ENCODE measurements at places on chromosomes 1 and 21.
A peak's percentile ranks its signal among the peaks of the same experiment; 100 is the strongest.

- no peak for DNase-seq
Observed at GRCh38 chr21:35106246-35106835, 57.2 kb upstream of the RUNX1 start.

DNA sequence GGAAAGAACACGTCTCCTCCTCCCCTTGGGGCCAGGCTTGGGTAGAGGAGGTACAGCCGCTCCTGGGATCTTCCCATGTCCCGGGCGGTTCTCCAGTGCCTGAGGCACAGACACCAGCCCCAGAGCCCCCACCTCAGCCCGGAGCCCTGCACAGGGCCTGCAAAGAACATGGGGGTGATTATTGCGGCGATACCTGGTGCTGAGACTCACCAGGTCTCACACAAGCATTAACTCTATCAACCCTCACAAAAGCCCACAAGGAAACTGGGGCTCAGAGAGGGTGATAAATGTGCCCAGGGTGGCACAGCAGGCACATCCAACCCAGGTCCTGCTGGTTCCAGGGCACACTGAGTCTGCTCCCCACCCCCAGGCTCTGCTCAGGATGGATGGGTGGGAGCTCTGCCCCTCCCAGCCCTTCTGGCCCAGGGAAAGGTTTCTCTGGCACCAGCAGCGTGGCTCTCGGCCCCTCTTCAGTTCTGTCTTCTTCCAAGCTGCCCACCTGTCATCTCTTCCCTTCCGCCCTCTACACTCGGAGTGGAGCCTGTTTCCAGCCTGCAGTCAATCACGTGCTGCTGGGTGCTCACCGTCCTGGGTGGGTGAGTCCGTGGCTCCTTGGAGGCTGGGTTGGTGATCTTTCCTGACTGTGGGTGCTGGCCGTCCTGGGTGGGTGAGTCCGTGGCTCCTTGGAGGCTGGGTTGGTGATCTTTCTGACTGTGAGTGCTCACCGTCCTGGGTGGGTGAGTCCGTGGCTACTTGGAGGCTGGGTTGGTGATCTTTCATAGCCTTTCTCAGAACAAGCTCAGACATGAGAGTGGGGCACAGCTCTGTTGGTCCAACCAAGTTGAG, 53.6 kb upstream of the AJAP1 start:
- DNase-seq: no peak

DNA sequence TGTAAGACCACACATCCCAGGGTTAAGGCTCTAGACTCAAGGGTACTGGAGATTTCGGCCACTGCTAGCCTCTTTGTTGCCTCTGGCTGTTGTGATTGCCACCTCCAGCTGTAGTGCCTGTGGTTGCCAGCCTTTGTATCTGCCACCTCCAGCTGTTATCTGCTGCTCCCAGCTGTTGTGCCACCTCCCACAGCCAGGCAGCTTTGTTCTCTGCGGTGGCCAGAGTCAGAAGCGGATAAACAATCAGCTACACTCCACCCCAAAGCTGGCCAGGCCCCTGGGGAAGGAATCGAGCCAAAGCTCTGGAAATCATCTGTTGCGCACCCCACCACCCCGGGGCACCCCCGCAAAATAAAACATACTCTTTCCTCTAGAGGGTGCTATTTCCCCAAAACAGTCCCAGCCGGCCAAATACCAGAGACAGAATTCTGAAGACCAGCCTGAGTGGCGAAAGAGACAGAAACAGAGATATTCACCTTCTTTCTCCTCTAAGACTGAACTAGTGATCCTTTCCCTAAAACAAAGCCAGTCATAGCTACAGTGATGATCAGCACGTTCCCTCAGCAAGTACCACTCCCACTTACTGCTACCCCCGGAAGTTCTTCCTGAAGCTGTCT, 14.8 kb upstream of the PIGM start:
- peak; percentile 54 for DNase-seq

GRCh38 chr1:110250749-110251148, 40.6 kb downstream of the KCNC4 start:
- no peak for DNase-seq

GRCh38 chr1:159882527-159882862, 17.5 kb downstream of the CFAP45 start:
- no peak for DNase-seq

- DNase-seq: no peak
Observed at GRCh38 chr1:228900886-228901392, 165.7 kb downstream of the RHOU start.

GRCh38 chr1:67264899-67265298, 42.8 kb upstream of the IL12RB2 start:
- no peak for DNase-seq

- DNase-seq: no peak
Observed at GRCh38 chr1:118110580-118110979, 74.4 kb downstream of the SPAG17 start.

GRCh38 chr1:225944387-225944786, 3.4 kb upstream of the LEFTY2 start:
- no peak for DNase-seq

- no peak for DNase-seq
Observed at GRCh38 chr1:7048395-7048794, 263.1 kb downstream of the CAMTA1 start.

GRCh38 chr1:159669338-159669737, 45.1 kb downstream of the CRP start:
- no peak for DNase-seq

- peak; percentile 53 for DNase-seq
Observed at GRCh38 chr1:156746728-156747631, 4.5 kb downstream of the HDGF start.

DNA sequence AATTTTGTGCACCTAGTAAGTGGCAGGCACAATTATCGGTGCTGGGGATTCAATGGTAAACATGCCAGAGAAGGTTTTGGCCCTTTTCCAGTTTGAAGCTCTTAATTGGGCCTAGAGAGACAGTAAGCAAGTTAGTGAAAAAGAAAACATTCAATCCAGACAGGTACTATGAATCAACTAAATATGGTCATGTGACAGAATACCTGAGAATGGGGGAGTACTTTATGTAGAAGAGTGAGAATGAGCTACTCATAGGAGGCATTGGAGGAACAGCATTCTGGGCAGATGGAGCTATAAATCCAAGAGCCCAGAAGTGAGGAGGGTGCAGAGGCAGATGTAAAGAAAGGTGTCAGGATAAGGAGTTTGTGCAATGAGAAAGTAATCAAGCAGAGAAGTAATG, 1017.9 kb downstream of the ADGRL2 start:
- DNase-seq: no peak

GRCh38 chr1:46671554-46671953, at the start of gene TEX38:
TEX38 (plus strand) TSS chr1:46671854; CDS start chr1:46671935, 81 bp downstream.
- no peak for DNase-seq

DNA sequence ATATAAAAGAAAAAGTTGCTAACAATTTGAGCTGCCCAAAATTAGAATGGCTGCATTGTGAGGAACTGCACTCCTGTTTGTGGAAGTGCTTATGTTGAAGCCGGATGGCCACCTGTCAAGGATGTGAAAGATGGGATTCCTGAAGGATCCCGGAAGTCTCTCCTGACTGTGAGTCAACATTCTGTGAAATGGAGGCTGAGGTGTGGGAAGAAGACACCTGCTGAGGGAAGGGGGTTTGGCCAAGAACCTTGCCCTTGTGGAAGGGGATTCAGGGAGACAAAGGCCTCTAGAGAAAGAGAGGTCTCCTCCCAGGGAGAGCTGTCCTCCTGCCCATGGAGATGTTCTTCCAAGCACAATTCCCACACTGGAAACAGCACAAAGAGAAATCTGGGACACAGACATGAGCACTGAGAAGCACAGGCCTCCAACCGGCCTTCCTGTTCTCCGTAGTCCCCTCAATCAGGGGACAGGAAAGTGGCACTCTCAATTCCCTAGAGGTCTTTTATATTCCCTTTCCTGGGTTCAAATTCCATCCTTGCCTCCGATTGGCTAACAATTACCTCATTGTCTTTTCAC, 70.5 kb downstream of the CD2 start:
- no peak for DNase-seq

DNA sequence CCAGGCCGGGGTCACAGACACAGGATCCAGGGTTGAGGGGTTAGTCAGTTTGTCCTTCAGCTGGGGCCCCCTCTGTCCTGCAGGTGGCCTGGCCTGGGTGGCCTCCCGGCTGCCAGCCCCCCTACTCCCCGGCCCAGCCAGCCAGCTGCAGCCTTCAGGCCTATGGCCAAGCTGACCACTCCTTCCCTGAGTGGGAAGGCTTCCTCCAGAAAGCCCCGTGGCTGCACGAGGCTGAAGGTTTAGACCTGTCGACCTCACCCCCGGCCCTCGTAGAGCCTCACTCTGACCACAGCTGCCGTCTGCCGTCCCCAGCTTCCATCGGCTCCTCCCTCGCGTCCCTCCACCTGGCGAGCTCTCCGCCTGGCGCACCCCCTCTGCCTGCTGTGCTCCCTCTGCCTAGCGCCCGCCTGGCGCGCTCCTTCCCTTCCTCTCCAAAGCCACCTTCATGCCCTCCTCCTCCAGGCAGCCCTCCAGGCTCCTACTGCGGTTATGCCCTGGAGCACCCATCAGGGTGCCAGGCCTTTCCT, 9.6 kb downstream of the TTLL10 start:
- DNase-seq: no peak

GRCh38 chr1:54110996-54111395, 41.8 kb downstream of the CDCP2 start:
- no peak for DNase-seq

DNA sequence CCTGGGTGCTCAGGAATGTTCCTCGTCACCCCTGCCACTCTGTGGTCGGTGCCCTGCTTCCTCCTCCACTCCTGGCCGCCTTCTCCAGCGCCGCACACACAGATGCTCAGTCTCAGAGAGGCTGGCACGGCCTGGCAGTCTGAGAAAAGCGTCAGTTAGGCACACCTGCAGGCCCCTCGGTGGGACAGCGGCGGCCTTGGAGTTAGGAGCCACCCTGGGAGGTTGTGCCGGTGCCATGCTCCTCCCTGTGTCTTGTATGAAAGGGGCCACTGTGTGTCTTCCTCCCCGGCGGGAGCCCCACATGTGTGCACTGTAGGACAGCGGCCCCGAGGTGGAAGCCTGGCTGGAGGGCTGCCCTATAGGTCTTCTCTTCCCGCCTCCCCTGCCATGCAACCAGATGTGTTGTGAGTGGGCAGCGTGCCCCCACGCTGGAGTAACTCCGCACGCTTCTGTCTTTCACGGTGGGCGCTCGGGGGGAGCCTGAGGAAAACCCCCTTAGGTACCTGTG, 145.2 kb downstream of the PGBD5 start:
- no peak for DNase-seq

- no peak for DNase-seq
Observed at GRCh38 chr1:170864876-170865538, 70.3 kb upstream of the MROH9 start.

GRCh38 chr1:27521336-27521831, 31.4 kb upstream of the WASF2 start:
- DNase-seq: peak; percentile 28

DNA sequence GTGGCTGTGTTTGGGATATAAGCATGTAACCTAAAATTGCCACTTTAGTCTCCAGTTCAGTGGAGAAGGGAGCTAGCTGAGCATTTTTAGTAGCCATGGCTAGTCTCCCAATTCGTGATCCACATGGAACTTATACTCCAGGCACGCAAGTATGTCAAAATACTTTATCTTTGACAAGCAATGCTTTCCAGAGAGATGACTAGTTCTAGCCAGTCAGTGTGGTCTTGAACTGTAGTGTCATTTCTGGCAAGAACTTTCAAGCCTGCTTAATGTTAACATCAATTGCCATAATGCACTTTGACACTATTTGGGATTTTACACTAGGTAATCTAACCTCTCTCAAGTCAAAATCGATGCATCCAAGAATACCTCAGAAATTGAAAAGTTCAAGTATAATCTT, 660.0 kb downstream of the PTPRC start:
- DNase-seq: no peak

GRCh38 chr1:22618056-22618455, 18.4 kb upstream of the C1QA start:
- DNase-seq: no peak

GRCh38 chr1:91501523-91501851, 836 bp downstream of the CDC7 start:
- DNase-seq: peak; percentile 40

GRCh38 chr1:104636581-104636980, 886.9 kb downstream of the AMY1C start:
- no peak for DNase-seq

DNA sequence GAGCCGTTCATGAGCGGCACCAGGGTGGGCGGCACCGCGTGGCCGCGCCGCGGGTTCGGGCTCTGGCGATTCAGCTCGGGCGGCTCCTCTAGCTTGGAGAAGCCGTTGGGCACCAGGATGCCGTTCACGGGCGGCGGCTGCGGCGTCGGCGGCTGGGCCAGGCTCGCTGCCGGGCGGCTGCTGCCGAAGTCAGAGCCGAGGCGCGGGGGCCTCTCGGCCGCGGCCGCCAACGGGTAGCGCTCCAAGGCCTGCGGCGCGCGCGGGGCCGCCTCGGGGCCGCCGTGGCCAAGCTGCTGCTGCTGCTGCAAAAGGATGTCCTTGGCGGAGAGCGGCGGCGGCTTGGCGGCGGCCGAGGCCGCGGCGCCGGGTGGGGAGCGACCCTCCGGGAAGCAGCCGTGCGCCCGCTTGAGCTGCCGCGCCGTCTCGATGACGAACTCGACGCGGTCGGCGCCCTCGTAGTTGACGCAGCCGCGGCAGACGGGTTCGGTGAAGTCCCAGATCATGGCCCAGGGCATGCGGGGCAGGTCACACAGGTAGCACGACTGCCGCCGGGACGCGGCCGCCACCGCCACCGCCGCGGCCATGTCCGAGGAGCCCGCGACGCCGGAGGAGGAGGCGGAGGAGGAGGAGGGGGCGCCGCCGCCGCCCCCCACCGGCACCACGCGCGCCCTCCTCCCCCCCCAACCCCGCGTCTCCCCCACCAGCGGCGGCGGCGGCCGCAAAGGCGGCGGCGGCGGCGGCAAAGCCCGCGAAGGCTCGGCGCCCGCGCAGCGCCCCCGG, 877 bp downstream of the IRF2BP2 start:
- peak; percentile 64 for DNase-seq

DNA sequence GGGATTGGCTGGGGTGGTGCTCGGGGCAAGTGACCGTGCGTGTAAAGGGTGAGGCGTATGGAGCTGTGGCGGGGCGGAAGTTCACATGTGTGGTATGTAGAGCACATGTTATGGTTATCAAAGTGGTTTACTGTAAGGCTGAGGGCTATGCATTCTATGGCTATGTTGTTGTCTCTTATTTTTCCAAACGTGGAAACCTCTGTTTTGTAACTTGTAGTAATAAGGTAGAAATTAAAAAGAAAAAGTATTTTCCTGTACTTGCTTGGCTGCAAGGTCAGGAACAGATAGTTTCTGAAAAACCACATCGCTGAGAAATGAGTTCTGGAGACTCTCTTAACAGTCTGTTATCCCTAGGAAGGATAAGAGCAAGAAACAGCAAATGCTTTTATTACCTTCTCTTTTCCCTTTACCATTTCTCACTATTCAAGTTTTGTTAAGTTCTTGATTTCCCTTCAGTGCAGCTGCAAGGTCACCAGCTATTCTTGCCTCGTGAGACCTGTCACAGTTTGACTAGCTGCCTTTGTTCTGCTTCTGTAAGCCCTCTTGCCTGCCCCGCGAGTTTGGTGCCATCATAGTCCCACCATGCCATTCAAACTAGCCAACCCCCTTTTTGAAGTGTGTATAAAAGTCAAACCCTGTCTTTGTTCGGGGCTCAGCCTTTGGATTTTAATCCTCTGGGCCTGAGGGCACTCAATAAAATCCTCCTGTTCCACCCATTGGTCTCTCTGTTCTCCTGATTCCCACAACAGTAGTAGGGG, 9.5 kb downstream of the RNU1-2 start:
- DNase-seq: peak; percentile 80

Data from activated CD4-positive, alpha-beta T cell treated with anti-CD3 and anti-CD28 coated beads, Interleukin-2, Interleukin-4, amounts not matched to agents 100 ng/mL and 50 ng/mL, durations not matched to agents 16 hours and 8 hours (primary cell).